ENCODE measurements at places on chromosomes 3 and 15.

- DNase-seq = peak; percentile 45
Measured at GRCh38 chr15:55775316-55775715, 32.4 kb upstream of the PRTG start.

DNA sequence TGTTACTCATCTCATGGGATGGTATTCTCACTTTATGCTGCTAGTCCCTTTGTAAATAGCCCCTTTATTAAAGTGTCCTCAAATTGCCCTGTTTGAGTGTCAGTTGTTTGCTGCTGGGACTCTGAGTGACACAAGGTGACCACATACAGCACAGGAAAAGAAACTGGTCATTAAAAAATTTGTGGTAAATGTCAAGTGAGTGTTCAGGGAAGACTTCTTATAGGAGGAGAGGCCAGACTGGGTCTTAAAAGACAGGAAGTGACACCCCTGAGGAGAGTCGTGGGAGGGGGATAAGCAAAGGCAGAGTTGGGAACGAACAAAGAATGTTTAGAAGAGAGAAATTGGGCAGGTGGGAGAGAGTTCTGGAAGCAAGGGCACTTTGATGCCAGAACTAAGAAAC, 35.2 kb downstream of the CCR3 start:
- no peak for DNase-seq

GRCh38 chr15:68441045-68441743, 9.2 kb upstream of the ITGA11 start:
- no peak for DNase-seq

GRCh38 chr3:13066236-13066635, 7.0 kb downstream of the IQSEC1 start:
- no peak for DNase-seq

DNA sequence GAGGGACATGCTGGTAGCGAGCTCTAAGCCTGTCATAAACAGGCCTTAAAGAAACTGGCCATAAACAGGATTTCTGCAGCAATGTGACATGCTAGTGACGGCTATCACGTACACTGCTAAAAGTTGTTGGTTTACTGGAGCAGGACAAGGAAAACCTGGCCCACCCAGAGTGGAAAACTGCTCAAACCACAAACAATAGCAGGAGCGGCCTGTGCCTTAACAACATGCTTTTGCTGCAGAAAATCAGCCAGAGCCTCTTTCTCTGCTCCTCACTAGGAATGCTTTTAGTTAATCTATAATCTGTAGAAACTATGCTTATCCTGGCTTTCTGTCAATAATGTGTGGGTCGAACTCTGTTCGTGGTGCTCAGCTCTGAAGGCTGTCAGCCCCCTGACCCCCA, 202.9 kb upstream of the UBE3A start:
- no peak for DNase-seq

GRCh38 chr3:40924559-40925141, 274.7 kb upstream of the CTNNB1 start:
- DNase-seq = no peak

GRCh38 chr3:187954516-187954872, 199.5 kb upstream of the LPP start:
- no peak for DNase-seq

DNA sequence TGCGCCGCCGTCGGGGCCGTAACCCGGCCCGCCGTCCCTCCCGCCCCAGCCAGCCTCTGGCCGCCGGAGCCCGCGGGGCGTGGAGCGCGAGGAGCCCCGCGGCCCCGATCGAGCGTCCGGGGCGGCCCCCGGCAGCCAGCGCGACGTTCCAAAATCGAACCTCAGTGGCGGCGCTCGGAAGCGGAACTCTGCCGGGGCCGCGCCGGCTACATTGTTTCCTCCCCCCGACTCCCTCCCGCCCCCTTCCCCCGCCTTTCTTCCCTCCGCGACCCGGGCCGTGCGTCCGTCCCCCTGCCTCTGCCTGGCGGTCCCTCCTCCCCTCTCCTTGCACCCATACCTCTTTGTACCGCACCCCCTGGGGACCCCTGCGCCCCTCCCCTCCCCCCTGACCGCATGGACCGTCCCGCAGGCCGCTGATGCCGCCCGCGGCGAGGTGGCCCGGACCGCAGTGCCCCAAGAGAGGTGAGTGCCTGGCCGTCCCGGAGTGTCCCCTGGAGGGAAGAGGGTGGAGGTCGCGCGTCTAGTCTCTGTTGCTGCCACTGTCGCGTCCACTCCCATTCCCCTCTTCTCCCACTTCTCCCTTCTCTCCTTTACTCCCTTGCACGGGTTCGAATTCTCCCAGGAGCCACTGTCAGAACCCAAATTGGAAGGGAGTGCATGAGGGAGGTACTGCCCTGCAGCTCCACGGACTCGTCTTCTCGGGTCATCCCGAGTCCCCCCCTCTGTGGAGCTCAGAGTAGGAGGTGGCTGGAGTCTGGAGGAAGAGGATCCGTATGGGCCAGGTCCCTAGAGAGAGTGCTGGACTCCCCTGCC, 585 bp downstream of the CSK start:
- no peak for DNase-seq

- DNase-seq = no peak
Measured at GRCh38 chr15:52437646-52438045, 91.0 kb downstream of the MYO5A start.

DNA sequence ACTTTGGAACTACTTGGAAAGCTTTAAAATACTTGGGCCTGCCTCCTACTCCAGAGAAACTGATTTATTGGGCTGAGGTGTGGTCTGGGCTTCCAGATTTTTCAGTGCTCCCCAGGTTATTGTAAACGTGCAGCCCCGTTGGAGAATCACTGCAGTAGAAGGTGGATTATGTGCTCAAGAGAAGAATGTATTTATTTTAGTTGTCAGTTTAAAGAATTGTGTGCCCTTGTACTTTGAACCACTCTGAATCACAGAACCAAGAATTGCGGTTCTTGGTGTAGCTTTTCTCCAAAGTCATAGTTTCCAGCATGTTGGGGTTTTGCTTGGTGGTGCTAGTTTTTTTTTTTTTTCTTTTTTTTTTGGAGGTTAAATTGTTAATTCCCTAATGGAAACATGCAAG, 1.6 kb downstream of the TATDN2 start:
- no peak for DNase-seq

DNA sequence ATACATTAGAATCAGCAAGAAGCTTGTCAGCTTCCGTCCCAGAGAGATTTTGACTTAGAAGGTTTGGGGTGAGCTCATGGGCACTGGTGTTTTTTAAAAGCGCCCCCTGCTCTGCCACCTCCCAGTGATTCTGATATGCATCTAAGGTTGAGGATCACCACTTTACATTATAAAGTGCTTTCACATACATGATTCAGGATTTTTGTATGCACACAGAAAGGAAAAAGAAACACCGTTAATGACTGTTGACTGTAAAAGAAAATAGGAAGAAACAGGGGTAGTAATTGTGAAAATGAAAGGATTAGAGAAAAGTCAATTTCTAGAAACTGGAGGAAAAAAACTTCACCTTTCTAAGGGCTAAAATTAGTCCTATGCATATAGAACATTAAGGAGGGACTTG, 104.9 kb upstream of the ZBED2 start:
- DNase-seq = no peak

- DNase-seq = peak; percentile 76
Measured at GRCh38 chr15:92082006-92082843, 228.7 kb downstream of the SLCO3A1 start.

- no peak for DNase-seq
Measured at GRCh38 chr15:40856746-40857145, 12.9 kb downstream of the SPINT1 start.

DNA sequence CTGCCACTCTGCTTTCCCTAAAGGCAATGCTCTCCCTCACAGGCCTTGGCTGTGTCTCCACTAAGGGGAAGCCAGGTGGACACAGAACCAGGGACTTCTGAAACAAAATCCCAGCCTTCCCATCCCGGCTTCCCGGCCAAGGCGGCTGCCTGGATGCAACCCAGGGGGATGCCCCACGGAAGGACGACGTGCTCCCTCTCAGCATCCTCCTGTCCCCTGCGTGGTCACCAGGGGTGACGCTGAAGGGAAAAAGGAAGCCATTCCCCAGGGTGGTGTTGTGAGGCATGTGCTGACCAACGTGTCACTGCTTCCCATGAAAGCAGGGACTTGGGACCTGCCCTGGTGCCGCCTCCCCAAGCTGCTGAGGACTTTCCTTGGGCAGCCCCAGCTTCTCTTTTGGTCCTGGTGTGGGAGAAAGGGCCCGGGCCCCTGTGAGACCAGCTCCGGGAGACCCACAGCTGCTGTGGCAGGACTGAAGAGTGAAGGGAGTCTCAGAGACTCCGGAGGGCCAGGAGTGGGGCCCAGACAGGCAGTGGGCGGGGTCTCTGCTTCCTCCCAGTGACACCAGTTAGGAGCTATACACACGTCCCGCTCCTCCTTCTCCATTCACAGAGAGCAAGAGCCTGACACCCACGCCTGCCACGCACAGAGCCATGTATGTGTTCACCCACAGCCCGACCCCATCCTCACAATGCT, 139.2 kb downstream of the NUP210 start:
- no peak for DNase-seq

DNA sequence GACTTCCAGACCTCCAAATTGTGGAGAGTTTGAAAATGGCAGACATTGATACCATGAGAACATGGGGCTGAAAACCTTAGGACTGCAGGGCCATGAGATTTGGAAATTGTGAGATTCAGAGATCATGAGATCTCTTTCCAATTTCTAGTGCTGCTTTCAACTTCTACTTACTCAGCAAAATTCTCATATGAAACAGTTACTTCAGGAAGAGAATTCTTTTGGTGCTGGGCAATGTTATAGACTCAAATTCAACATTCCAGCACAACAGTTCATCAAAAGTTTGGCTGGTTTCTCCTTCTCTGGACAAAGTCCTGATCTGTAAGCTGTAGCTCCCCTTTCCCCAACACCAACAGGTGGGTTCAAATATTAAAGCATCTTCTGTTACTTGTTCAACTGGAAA, 506.9 kb upstream of the NECTIN3 start:
- DNase-seq = no peak

- DNase-seq = no peak
Measured at GRCh38 chr15:29120593-29121368, 148.8 kb downstream of the NSMCE3 start.

DNA sequence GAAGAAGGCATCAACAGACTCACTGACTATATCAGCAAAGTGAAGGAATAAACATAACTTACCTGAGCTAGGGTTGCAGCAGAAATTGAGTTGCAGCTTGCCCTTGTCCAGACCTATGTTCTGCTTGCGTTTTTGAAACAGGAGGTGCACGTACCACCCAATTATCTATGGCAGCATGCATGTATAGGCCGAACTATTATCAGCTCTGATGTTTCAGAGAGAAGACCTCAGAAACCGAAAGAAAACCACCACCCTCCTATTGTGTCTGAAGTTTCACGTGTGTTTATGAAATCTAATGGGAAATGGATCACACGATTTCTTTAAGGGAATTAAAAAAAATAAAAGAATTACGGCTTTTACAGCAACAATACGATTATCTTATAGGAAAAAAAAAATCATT, 17.8 kb downstream of the LMOD3 start:
- DNase-seq = no peak

- DNase-seq = no peak
Measured at GRCh38 chr3:46931631-46932331, 44.8 kb downstream of the CCDC12 start.

GRCh38 chr15:61137105-61137792, 91.9 kb downstream of the RORA start:
- no peak for DNase-seq

GRCh38 chr3:40054568-40055222, 245.3 kb downstream of the MYRIP start:
- DNase-seq = no peak

GRCh38 chr3:58029842-58030584, 21.8 kb downstream of the FLNB start:
- no peak for DNase-seq

Data from renal pelvis (tissue), 12 donors.